ENCODE measurements at places on chromosomes 1 and 21.

DNA sequence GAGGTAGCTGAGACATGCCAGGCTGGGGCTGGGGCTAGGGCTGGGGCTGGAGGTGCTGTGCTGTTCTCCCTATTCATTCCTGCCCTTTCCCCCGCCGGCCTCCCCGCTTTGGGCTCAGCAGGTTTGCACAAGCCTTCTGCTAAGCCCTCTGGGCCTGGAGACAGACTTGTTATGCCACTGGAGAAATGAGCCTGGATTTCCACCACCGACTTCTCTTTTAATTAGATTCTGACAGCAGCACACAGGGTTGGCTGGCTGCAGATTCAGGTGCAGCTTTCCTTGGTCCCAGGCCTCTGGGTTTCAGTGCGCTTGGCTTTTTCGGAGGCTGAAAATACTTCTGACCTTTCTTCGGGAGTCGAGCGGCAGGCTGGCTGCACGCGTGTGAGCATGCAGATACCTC, 71.5 kb upstream of the ACTL8 start:
- DNase-seq, result no peak

DNA sequence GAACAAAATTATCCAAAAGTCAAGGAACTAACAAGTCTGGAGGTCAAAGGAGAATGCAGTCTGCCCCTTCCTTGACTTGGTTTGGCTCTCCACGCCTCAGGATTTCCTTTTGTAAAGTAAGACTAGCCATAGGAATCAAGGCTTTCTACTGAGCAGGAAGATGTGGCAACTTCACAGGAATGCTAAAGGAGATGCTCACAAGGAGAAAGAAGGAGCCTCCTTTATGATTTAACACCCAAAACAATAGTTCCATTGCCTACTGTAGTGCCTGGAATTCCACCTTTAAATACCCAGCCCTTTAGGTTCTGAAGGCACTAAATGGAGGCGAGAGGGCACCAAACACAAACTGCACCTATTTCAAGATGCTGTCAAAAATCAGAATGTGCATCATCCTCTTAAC, 176.3 kb upstream of the NFIA start:
- DNase-seq, result no peak

DNA sequence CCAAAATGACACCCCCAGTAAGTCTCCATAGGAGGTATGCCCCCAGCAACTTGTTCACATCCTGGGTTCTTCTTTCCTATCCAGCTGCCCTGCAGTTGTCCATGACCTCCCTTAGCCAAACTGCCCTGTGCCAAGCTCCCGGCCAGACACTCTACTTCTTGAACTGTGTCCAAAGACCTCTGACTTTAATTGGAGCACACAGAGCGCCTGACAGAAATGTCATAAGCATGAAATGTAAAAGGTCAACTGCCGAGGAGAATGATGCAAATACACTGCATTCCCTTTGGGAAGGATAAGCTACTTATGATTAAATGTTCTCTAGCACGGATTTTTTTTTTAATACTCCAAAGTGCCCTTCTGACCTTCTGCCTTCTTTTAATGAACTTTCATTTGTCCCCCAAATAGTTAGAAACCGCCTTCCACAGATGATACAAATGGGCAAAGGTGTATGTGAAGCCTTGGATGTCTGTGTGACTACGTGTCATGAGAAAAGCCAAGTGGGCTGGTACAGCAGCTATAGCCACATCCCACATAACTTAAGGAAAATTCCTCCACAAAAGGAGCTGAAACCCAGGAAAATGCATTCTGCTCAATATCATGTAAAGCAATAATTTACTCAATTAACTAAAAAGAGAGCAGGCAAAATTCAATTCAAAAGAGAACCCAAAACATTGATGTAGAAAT, 26.8 kb downstream of the PALMD start:
- no peak for DNase-seq

DNA sequence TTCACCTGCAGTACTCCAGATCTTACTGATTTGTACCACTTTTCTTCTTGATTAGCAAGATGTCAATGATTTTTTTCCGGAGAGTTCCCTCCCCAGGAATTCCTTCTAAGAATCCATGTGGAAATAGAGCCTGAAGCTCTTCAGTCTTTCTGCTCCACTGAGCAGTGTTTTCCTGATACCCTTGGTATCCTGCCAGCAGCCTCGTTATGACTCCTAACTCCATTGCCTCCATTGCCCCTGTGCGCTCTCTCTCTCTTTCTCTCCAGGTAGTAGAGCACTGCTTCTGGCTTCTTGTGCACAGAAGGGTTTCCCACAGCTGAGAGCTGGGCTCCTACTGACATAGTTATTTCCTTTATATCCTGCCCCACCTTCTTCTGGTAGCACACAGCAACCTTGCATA, 12.2 kb downstream of the UBE2U start:
- DNase-seq, result no peak

DNA sequence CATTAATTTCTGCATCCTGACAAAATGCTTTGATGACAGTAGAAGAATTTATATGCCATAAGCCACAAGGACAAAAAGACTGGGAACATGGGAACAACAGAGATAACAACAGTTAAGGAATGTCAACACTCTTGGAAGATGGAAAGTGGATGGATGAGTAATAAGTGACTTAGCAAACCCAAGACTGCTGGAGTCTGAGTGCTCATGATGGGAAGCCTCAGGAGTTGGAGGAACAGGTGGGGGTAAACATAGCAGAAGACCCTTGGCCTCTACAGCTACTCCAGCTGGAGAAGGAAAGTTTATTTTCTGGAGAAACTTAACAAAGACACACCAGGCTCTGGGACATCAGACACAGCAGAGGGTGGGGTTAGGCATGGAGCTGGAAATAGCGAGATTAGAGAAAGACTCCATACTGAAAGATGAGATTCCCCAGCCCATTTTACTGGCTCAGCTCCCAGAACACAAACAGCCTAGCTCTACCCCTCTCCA, 13.6 kb downstream of the G0S2 start:
- DNase-seq, result no peak

- no peak for DNase-seq
Observed at GRCh38 chr1:184588701-184589100, 166.0 kb downstream of the EDEM3 start.

- DNase-seq, result no peak
Observed at GRCh38 chr1:193181985-193182384, 4.4 kb downstream of the B3GALT2 start.

DNA sequence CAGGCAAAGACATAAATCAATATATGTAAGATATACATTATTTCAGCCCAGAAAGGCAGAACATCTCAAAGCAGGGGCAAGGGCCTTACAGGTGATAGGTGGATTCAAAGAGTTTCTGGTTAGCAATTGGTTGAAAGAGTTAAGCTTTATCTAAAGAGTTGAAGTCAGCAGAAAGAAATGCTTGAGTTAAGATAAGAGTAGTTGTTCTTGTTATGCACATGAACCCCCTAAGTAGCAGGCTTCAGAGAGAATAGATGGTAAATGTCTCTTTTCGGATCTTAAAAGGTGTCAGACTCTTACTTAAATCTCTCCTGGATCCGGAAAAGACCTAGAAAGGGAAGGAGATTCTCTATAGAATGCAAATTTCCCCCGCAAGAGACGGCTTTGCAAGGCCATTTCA, 8.3 kb upstream of the ZBTB40 start:
- DNase-seq, result no peak

- DNase-seq, result no peak
Observed at GRCh38 chr1:89444791-89445190, 79.8 kb upstream of the LRRC8B start.

DNA sequence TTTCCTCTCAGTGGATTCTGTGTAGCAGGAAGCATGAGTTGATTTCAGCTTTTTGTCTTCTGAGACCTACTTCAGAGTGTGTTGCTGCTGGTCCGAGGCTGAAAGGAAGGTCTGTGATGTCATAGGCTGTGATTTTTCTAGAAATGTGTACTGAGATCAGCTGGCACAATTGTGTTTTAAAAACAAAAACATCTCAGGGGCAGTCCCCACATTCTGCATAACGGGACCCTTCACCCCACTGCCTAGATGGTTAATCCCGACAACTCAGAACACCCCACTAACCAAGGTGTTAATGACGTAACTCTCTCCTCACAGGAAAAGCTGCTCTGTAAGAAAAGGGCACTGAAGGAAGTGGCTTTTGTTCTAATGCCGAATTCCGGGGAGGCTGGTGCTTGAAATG, 59.8 kb upstream of the PPP2R5A start:
- no peak for DNase-seq

GRCh38 chr1:45365051-45365450, 24.8 kb upstream of the MUTYH start:
- no peak for DNase-seq

- DNase-seq, result no peak
Observed at GRCh38 chr21:17610911-17611310, 1.8 kb downstream of the BTG3 start.

DNA sequence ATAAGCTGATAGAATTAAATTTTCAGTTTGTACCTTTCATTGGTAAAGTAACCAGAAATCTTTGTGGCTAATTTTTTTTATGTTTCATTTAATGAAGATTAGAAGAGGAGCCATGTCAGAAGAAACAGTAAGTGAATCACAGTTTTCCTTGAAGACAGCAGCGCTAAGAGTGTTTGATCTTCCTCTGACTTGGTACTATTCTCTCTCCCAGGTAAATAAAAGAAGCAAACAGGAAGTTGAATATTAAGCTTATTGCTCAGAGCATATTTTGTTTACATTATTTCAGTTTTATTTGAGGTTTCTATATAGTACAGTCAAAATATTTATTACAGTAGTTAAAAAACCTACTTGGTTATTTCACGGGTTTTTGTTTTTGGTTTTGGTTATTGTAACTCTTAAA, 3.7 kb downstream of the MIGA1 start:
- DNase-seq, result no peak

DNA sequence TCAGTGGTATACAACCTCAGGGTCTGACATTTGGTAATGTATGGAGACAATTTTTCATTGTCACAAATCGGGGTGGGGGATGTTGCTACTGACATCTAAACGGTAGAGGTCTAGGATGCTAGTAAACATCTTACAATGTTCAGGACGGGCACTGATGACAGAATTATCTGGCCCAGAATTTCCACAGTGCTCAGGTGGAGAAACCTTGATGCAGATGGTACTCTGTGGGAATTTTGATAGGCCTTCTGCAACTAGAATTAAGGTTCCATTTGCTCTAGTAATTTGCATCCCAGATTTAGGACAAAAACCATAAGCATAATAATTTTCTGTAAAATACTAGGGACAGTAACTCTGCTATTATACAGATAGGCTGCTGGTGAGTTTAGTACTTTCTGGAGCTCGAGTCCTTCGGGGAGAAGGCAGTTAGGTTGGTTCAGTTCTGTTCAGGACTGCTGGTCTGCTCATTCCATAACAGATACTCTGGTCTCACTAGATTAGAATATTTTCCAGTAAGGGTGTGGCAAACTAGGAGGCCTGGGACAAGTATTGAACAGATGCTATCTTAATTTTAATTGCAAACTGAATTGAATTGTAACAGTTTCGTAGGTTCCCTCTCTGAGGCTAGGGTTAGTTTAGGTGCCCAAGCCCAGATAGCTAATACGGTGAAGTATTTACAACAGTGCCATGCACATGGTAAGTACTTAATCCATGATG, 11.4 kb downstream of the METTL13 start:
- no peak for DNase-seq

DNA sequence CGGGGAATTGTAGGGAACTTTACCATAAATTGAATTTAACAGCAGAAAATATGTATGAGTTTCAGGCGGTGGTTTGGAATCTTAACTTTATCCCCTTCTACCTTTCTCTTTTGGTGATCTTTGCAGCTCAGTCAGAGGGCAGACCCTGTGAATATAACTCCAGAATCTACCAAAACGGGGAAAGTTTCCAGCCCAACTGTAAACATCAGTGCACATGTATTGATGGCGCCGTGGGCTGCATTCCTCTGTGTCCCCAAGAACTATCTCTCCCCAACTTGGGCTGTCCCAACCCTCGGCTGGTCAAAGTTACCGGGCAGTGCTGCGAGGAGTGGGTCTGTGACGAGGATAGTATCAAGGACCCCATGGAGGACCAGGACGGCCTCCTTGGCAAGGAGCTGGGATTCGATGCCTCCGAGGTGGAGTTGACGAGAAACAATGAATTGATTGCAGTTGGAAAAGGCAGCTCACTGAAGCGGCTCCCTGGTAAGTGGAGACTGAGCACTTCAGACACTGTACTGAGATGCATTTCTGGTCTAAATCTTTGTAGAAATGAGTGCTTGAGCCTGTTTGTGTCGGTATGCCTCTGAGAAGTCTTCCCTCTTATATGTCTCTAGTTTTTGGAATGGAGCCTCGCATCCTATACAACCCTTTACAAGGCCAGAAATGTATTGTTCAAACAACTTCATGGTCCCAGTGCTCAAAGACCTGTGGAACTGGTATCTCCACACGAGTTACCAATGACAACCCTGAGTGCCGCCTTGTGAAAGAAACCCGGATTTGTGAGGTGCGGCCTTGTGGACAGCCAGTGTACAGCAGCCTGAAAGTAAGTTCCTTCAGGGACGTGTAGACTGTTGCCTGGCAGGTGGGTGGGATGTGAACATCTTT, 1.5 kb downstream of the CCN1 start:
- no peak for DNase-seq

DNA sequence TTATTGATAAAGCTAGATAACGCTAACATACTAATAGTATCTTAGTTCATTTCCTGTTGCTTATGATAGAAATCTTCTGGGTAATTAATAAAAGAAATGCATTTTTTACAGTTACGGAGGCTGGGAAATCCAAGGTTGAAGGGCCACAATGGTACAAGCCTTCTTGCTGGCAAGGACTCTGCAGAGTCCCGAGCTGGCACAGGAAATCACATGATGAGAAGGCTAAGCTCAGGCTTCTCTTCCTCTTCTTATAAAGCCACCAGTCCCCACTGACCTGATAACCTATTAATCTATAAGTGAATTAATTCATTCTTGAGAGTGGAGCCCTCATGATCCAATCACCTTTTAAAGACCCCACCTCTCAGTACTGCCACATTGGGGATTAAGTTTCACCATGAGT, 82.6 kb downstream of the GPR161 start:
- DNase-seq, result no peak

DNA sequence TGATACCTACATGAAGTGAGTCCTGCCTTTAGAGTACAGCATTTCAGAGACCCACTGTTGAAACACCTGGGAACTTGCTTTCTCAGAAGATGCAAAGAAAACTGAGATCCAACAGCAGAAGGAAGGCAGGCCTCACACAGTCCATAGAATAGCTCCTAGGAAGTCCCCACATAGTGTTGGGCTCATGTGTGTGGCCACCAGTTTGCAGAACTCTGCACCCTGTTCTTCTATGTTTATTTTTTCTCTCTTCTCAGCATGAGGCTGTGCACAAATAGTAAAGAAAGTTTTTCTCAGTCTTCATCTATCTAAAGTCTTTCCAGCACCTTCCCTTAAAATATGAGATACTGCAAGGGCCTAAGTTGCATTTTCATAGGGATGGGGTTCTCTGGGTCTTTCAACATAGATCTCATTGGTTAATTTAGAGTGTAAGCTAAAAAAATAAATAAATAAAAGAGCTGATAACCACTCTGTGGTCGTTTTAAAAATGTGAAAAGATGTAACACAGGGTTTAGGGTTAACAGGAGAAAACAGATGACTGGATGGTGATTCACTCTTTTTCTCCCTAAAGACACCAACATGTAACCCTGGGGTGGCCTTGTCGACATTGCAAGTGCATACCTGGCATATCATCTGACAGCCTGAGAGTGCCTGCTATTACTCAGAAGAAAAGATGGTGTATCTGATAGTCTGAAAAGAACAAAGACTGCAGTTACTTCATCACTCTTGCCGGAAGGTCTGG, 94.6 kb downstream of the ZC3H11B start:
- DNase-seq, result no peak
